ENCODE measurements at places on chromosomes 3 and 15.

DNA sequence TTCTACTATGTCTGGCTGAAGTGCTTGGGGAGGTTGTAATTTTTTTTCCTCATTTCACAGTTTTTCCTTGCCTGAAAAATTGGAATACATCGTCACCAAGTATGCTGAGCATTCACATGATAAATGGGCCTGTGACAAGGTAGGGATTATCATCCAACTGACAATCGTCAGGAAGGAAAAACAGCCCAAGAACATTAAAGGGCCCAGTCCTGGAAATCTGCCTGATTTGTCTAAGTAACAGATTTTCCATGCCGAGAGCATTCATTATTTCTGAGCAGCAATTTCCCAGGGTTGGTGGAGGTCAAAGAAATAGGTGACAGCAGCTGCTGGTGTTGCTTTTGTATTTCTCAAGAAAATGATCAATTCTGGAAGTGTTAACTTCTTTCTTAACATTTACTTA, 226.0 kb upstream of the CHRM5 start:
- no peaks in the 10 kb centered on the region for H3K36me3 ChIP-seq
- H3K27me3 ChIP-seq, result no peaks in the 10 kb centered on the region
- no peak overlapping the region for H3K4me3 ChIP-seq
- H3K27ac ChIP-seq, result no peak overlapping the region

- H3K4me1 ChIP-seq, result no peaks in the 10 kb centered on the region
- H3K27me3 ChIP-seq, result peaks cover 2% of the 10 kb centered on the region
- DNase-seq, result no peak
- no peak overlapping the region for H3K4me3 ChIP-seq
- H3K27ac ChIP-seq, result no peak overlapping the region
Measured at GRCh38 chr3:173552526-173552925, 155.0 kb downstream of the NLGN1 start.

DNA sequence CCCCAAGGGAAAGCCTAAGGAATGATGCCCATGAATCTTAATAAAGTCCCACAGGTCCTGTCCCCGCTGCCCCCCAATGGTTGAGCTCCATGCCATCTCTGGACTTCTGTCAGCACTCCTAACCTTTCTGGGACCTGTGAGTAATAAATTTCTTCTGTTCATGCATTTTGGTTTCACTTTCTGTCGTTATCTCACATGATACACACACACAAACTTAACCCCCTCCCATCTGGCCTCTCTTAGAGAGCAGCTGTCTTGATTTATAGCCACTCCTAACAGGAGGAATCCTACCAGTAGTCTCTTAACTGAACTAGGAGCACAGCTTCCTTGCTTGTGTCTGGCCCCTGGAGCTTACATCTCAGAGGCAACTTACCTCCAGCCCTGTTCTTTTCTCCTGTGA, 82.7 kb upstream of the SELENOK start:
- H3K27me3 ChIP-seq, result no peaks in the 10 kb centered on the region
- H3K27ac ChIP-seq, result no peak overlapping the region
- DNase-seq, result no peak
- H3K4me3 ChIP-seq, result no peak overlapping the region
- no peaks in the 10 kb centered on the region for H3K36me3 ChIP-seq

- DNase-seq, result no peak
- H3K27ac ChIP-seq, result no peak overlapping the region
- H3K4me1 ChIP-seq, result no peaks in the 10 kb centered on the region
- H3K27me3 ChIP-seq, result no peaks in the 10 kb centered on the region
- no peaks in the 10 kb centered on the region for H3K36me3 ChIP-seq
Measured at GRCh38 chr3:32153414-32154204, 47.2 kb downstream of the GPD1L start.

- DNase-seq, result no peak
- no peaks in the 10 kb centered on the region for H3K27me3 ChIP-seq
- H3K4me3 ChIP-seq, result peak overlapping the region; percentile 98
- H3K4me1 ChIP-seq, result peaks cover 9% of the 10 kb centered on the region
Measured at GRCh38 chr3:5186089-5186857, 1.2 kb upstream of the EDEM1 start.

DNA sequence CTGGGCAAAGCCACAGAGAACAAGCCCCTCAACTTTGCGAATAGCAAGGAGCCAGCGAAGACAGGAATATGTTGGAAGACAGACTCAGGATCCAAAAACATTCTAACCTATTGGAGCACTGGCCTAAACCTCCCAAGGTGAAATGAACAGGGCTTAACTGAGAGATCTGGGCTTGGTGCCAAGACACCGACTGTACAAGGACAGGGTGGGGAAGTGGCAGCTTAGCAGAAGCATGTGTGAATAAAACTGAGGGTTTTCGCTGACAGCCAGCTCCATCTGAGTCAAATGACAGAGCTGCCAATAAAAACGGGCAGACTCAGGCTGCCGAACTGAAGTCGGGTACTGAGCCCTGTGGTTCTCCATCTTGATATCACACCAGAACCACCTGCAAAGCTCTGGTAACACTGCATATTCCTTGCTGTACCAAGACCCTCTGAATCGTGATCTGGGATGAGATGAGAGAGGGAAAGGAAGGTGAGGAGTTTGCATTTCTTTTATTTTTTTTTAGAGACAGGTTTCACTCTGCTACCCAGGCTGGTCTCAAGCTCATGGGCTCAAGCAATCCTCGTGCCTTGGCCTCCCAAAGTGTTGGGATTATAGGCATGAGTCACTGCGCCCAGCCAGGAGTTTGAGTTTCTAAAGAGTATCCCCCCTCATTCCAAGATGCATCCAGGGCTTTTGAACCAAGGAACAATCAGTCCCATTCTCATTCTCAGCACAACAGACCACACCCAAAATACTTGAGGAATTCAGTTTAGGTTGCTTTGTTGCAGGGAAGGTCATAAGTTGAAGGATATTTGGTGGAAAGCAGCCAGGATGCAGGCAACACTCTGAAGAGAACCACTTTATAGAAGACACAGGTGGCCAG, 6.0 kb upstream of the PLCB2 start:
- H3K27me3 ChIP-seq, result no peaks in the 10 kb centered on the region
- DNase-seq, result peak; percentile 96
- H3K27ac ChIP-seq, result peak overlapping the region; percentile 64
- no peaks in the 10 kb centered on the region for H3K36me3 ChIP-seq

GRCh38 chr3:8473029-8473428, 28.6 kb upstream of the LMCD1 start:
- H3K27ac ChIP-seq, result no peak overlapping the region
- H3K4me3 ChIP-seq, result no peak overlapping the region
- no peaks in the 10 kb centered on the region for H3K4me1 ChIP-seq
- DNase-seq, result no peak
- no peaks in the 10 kb centered on the region for H3K36me3 ChIP-seq
- H3K27me3 ChIP-seq, result no peaks in the 10 kb centered on the region

- no peak for DNase-seq
- H3K36me3 ChIP-seq, result no peaks in the 10 kb centered on the region
- no peak overlapping the region for H3K4me3 ChIP-seq
- no peaks in the 10 kb centered on the region for H3K27me3 ChIP-seq
- no peak overlapping the region for H3K27ac ChIP-seq
Measured at GRCh38 chr3:163672954-163673353, 1405.3 kb downstream of the SI start.

DNA sequence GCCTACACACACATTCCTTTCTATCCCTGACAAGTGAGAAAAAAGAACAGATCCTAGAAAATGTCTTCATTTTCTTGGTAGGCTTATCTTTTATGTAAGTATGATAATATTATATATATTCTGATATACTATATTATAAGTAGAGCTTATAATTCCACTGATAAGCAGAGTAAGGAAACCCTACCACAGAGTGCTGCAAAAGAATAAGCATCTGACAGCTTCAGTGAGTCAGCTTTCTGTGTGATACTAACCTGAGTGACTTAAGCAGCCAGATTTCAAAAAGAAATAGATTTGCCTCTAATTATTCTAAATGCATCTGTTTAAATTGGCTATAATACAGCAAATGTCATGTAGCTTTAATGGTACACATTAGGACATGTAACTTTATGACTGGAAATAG, 656.0 kb downstream of the MCTP2 start:
- H3K4me1 ChIP-seq, result no peaks in the 10 kb centered on the region
- H3K4me3 ChIP-seq, result no peak overlapping the region
- no peak overlapping the region for H3K27ac ChIP-seq

- no peaks in the 10 kb centered on the region for H3K36me3 ChIP-seq
- peaks cover 8% of the 10 kb centered on the region for H3K4me1 ChIP-seq
- no peaks in the 10 kb centered on the region for H3K27me3 ChIP-seq
- no peak overlapping the region for H3K4me3 ChIP-seq
- no peak overlapping the region for H3K27ac ChIP-seq
Measured at GRCh38 chr3:107373896-107374295, 3.3 kb upstream of the CCDC54 start.

DNA sequence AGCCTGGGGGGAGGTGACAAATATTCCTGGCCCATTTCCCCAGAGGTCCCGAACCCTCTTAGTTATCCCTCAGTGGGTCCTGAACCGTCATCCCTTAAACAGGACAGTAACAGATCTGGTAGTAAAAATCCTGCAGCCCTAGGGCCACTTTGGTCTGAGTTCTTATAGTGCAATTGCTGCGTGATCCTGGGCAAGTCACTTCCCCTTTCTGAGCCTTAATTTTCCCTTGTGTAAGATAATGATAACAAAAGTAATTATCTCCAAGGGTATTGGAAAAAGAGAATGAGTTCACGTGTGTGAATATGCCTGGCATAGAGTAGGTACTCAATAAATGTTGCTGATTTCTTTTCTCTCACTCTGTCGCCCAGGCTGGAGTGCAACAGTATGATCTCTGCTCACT, 2.9 kb upstream of the JAGN1 start:
- no peak for DNase-seq
- no peak overlapping the region for H3K27ac ChIP-seq
- H3K4me1 ChIP-seq, result peaks cover 22% of the 10 kb centered on the region
- no peaks in the 10 kb centered on the region for H3K27me3 ChIP-seq

GRCh38 chr3:183478501-183478900, 50.1 kb upstream of the MCF2L2 start:
- no peak overlapping the region for H3K4me3 ChIP-seq
- H3K27me3 ChIP-seq, result no peaks in the 10 kb centered on the region
- no peak overlapping the region for H3K27ac ChIP-seq
- no peaks in the 10 kb centered on the region for H3K36me3 ChIP-seq

DNA sequence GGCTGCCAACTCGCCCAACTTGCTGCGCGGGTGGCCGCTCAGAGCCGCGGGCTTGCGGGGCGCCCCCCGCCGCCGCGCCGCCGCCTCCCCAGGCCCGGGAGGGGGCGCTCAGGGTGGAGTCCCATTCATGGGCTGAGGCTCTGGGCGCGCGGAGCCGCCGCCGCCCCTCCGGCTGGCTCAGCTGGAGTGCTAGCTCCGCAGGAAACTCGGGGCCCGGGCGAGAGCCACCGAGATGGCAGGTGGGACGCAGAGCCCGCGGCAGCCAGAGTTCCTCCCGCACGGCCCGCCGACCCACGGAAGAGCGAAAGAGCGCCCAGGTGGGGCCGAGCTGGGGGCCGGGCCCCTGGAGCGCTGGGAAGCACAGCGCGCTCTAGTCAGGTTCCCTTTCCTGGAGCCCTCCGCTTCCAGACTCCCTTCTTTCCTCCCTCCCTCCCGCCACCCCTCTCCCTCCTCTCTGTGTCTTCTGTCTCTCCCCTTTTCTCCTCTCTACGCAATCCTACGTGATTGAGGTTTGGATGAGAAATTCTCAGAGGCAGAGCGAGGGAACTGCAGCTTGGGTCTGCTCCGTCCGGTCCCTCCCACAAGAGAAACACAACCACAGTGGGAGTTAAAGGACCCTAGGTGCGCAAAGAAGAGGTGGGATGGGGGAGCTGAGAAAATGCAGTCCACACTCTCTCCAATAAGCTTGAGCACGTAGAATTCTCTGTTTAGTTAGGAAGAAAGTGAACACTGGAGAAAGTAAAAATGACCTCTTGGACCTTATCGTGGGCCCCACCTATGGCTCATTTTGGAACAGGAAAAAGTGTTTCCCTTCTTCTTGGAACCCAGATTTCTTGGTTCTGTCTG, 317.3 kb downstream of the FGF12 start:
- H3K27ac ChIP-seq, result no peak overlapping the region
- H3K4me1 ChIP-seq, result peaks cover 9% of the 10 kb centered on the region
- H3K36me3 ChIP-seq, result no peaks in the 10 kb centered on the region
- peaks cover 42% of the 10 kb centered on the region for H3K27me3 ChIP-seq
- no peak for DNase-seq

- H3K27me3 ChIP-seq, result no peaks in the 10 kb centered on the region
- H3K36me3 ChIP-seq, result no peaks in the 10 kb centered on the region
- no peak for DNase-seq
- no peak overlapping the region for H3K27ac ChIP-seq
Measured at GRCh38 chr3:151439652-151440125, 21.2 kb downstream of the IGSF10 start.

DNA sequence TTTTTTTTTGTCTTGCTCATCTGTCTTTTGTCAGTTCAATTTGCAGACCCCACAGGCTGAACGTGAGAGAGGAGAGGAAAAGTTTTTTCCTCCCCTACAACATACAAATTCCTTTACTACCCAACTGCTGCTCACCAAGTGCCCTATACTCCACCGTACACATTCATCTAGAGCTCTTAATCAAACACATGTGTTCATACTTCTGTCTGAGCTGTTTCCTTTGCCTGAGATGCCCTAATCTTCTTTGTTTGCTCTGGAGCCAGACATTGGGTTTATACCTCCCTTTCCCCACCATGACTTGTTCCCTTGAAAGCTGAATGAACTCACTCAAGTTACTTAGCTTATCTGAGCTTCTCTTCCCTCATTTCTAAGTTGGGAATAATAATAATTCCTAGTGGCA, 122.7 kb upstream of the RASGRP1 start:
- DNase-seq, result no peak
- no peak overlapping the region for H3K4me3 ChIP-seq
- no peak overlapping the region for H3K27ac ChIP-seq
- H3K36me3 ChIP-seq, result no peaks in the 10 kb centered on the region

GRCh38 chr3:59540241-59540640, 490.4 kb upstream of the CFAP20DC start:
- no peaks in the 10 kb centered on the region for H3K27me3 ChIP-seq
- no peaks in the 10 kb centered on the region for H3K36me3 ChIP-seq
- no peaks in the 10 kb centered on the region for H3K4me1 ChIP-seq
- DNase-seq, result no peak
- H3K4me3 ChIP-seq, result no peak overlapping the region

- no peaks in the 10 kb centered on the region for H3K27me3 ChIP-seq
- H3K36me3 ChIP-seq, result peaks cover 38% of the 10 kb centered on the region
- peaks cover 34% of the 10 kb centered on the region for H3K4me1 ChIP-seq
- no peak for DNase-seq
Measured at GRCh38 chr3:190581041-190581541, 67.2 kb downstream of the IL1RAP start.

DNA sequence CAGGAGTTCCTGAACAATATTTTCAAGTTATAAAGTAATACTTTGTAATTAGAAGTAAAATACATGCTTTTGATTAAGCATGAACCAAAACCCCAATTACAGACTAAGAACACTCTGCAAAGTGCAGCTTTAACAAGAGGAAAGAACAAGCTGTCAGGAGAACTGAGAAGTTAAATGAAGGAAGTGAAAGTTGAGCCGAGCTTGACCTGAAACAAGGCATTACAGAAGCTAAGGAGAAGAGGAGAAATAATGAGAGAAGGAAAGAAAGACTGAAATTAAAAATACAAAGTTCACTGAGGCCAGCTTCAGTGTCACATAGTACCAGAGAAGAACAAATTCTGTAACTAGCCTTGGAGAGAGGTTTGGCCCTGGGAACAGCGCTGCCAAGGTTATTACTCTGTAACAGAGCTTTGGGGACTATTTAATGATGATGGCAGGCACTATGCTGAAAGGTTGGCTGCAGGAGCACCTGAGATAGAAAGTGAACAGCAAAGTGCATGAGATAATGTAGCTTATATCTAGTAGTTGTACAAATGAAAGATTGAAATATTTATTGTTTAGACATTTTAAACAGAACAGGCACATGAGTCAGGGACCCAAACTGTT, 241.9 kb upstream of the PEX5L start:
- no peak for DNase-seq
- H3K36me3 ChIP-seq, result no peaks in the 10 kb centered on the region
- no peak overlapping the region for H3K4me3 ChIP-seq
- H3K27me3 ChIP-seq, result no peaks in the 10 kb centered on the region
- peaks cover 14% of the 10 kb centered on the region for H3K4me1 ChIP-seq
- H3K27ac ChIP-seq, result no peak overlapping the region
